Globus pallidus (tissue), 1 donor: ENCODE measurements at places on chromosomes 12 and 14.

GRCh38 chr14:52063052-52063462 lies 5.8 kb downstream of the NID2 start:
- DNase-seq, result no peak

- DNase-seq, result no peak
These were observed 193.0 kb downstream of the EPS8 start for GRCh38 chr12:15596174-15596573.

DNA sequence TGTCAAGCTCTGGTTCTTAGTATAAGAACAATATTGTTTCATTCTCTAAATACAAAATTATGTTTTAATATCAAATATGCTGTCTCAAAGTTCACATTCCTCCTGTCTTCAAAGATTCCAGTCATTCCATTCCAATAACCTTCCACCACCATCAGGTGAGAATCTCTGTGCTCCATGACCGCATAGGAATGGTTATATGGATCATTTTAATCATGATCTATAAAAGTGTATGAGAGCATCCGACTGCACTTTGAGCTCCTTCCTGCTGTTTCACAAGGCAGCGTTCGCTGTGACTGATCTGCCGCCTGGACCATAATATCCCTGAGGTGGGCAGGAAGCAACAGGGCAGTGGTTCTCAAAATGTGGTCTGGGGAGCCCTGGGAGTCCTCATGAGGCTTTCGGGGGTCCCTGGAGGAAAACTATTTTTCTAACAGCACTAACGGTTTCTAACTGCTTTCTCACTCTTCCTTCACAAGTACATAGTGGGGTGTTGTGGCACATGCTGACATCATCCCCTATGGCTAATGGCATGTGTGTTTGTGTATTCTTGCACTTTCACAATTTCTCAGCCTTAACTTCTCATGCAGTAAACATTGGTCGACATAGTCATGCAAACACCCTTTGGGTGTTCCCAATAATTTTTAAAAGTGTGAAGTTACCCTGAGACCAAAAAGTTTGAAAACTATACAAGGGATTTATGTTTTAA lies 137.4 kb downstream of the ANO2 start:
- no peak for DNase-seq

- no peak for DNase-seq
These were observed 62.9 kb downstream of the DPF3 start for GRCh38 chr14:72830786-72831594.

DNA sequence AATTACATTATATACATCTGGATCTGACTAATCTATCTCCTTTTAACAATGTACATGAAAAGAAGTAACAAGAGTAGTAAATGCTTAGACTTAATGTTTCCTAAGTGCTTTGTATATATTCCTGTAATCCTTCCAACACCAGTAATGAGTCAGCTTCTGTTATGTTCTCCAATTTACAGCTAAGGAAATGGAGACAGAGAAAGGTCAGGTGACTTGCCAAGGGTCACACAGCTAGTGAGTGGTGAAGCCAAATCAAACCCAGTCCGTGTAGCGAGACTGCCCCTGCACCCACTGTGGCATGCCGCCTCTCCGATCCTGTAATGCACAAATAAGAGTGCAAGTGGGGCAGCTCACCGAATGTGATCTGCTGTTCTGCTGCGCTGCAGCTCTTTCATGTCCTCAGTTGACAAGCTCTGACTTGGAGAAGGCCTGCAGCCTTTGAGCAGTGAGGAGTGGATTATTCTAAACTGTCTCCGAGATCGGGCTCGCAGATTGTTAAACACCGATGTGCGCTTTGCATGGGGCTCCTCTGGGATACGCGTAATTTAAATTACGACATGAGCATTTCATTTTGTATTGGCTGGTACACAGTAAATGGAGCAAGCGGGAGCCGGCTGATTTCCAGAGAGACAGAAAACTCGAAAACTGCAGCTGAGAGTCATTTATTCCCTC lies 65.1 kb upstream of the KTN1 start:
- DNase-seq, result no peak

DNA sequence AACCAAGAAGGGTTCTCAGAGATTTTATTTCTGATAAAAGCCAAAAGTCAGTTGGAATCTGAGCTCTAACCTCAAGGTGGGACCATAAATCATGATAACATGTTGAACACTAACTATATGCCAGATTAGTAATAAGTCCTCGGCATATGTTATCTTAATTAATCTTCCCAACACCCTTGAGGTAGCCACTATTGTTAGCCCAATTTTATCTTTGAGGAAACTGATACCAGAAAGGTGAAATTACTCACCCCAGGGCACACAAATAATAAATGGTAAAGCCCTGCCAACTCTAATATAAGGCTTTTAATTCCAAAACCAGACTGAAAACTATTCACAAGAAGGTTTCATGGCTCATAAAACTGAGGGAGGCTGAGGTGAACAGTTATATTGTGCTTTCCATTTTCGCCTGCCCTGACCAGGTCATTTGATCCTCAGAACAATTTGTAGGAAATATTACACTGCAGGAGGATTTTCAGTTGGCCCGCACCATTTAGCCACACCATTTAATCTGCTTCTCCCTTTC lies 16.1 kb upstream of the NUAK1 start:
- no peak for DNase-seq

DNA sequence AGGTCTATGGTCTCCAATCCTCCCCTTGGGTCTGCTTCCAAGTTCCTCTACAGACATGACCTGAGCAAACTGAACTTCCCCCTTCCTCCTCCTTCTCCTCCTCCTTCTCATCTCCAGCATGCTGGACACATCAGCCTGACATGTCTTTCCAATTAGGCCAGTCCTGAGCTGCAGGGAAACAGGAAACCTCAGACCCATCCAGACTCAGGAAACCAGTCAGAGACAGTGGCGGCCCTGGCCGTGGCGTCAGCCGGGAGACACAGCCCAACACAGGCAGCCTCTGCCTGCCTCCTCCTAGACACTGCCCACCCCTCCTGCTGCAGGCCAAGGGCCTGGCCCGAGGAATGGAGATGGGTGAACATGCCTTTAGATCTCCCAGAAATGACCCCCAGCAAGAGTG lies 468.8 kb downstream of the BCL11B start:
- no peak for DNase-seq

GRCh38 chr14:32010604-32011125 lies 66.4 kb upstream of the ARHGAP5 start:
- no peak for DNase-seq

DNA sequence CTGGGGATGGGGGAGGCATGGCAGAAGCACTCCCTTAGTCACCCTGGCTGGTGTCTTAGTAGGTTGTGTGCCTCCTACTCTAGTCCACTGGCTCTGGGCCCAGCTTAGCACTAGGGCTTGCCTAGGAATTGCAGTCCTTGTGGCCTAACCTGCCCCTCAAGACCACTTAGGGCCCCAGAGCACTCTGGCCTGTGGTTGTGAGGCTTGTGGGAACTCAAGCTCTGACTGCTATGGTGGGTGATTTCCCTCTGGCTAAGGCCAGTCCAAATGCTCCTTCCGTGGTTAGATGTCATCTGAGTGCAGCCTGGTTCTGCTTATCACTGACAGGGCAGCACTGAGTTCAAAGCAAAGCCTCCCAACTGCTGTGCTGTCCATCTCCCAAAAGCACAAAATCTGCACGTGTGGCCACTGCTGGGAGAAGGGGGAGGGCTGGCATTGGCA lies 20.2 kb downstream of the FGD4 start:
- no peak for DNase-seq

GRCh38 chr14:42671636-42672035 lies 1065.0 kb downstream of the LRFN5 start:
- DNase-seq, result no peak

- DNase-seq, result no peak
These were observed 311.4 kb upstream of the ATP2B1 start for GRCh38 chr12:90020014-90020413.

DNA sequence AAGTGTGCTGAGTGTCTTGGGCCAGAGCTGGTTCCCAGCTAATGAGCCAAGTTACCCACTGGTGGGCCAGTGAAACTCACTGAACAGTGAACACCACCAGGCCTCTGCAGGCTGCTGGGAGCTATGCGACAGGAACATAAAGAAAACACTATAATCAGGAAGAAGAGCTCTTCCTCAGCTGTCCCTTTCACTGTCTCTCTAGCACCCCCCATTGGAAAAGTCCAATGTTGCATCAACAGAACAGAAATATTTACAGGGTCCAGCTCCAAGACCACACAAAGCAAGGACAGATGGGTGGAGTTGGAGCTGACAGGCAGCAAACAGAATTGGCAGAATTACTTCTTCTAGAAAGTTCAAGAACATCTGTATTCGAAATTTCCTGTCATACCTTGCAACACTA lies 903.6 kb upstream of the TMEM132C start:
- DNase-seq, result no peak

GRCh38 chr12:50991291-50991690 lies 34.9 kb downstream of the SLC11A2 start:
- no peak for DNase-seq

- no peak for DNase-seq
These were observed 25.8 kb upstream of the CNOT2 start for GRCh38 chr12:70217416-70217815.

DNA sequence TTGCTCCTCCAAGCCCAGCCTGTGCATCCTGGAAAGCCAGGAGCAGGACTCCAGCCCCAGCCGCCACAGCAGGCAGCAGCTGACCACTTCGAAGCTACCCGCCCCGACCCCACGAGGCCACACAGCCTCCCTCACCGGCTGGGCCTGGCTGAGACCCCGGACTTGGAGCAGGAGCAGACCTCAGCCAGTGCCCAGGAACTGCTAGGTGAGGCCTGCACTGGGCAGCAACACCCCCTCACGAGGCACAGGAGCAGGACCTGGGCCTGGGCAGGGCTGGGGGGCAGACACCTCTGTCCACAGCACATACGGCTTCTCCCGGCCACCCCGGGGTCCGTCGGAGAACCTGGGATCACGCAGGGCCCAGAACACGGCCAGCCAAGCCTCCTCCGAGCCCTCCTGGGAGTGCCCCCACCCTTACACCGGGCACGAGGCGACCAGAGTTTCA lies 137.4 kb upstream of the C14orf180 start:
- no peak for DNase-seq

DNA sequence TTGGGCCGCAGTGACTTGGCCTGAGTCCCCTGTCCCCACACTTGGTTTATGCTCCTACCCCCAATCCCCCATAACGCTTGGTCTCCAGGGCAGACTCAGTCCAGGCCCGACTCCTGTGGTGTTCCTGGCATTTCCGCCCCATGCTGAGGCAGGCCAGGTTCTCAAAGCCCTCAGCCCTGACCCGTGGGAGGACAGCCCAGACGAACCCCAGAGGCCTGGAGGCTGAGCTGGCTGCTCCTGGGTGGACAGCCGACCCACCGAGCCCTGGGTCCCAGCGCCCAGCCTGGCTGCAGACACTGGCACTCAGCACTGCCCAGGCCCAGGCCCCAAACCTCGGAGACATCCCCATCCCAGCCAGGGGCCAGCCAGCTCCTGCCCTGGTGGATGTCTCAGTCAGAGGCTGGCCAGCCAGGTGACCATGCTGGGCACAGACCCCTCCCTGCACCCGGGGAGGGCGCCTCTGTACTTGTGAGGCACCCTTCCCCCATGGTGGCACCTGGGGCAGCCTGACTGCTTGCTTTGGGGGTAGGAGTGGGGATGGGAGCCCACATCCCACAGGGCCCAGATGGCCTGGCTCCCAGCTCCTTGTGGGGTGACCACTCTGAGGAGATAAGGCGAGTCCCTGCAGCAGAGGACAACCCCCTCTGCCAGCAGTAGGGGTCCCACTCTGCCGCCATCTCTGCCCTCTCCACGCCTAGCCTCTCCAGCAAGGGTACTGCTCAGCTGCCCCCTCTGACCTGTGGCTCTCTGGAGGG lies 1.4 kb downstream of the PLD4 start:
- DNase-seq, result no peak

DNA sequence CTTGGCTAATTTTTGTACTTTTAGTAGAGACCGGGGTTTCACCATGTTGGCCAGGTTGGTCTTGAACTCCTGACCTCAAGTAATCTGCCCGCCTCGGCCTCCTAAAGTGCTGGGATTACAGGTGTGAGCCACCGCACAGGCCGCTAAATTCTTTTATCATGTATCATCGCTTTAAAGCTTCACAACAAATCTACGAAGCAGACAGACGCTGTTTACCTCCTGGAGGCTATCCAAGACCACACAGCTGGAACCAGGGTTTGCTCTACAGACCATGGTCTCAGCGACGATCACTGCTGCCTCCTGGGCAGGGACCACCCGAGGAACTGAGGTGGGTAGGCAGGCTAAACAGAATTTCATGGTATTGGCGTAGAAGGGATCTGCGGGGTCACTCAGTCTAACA lies 27.2 kb downstream of the KRT80 start:
- no peak for DNase-seq

DNA sequence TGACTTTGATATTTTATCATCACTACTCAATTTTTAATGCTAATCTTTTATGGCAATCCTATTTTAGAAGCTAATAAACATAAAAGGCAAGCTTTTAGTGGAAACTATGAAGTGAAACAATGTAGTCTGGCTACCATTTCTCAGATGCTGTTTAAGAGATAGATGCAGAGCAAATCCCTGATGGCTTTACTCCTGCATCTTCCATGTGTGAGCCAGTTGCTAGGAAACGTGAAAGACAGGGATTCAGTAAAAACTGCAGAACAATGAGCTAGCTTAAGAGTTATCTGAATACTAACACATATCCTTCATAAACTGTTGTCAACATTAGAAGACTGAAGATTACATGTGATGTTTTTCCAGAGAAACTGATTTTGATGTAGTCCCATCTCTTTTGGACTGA lies 112.6 kb downstream of the SLC2A13 start:
- DNase-seq, result no peak

DNA sequence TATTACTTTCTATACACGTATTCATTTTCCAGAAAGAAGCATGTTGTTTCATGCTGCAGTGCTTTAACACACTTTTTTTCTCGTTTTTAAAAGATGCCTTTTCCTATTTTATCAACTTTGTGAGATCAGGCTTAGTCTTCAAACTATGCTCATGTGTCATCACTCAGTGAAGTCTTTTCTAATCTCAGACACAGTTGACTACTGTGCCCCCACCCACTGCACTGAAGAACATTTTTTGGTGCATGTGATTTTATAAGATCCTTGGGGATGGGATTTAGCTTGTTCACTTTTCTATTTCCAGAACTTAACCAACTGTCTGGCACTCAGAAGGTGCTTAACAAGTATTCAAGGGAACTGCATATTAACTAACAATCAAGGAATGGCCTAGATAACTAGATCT lies 85.5 kb downstream of the CDK17 start:
- DNase-seq, result no peak

- no peak for DNase-seq
These were observed 815.8 kb downstream of the BCL11B start for GRCh38 chr14:98456231-98456630.

GRCh38 chr14:29846339-29847055 lies 81.2 kb downstream of the PRKD1 start:
- no peak for DNase-seq

DNA sequence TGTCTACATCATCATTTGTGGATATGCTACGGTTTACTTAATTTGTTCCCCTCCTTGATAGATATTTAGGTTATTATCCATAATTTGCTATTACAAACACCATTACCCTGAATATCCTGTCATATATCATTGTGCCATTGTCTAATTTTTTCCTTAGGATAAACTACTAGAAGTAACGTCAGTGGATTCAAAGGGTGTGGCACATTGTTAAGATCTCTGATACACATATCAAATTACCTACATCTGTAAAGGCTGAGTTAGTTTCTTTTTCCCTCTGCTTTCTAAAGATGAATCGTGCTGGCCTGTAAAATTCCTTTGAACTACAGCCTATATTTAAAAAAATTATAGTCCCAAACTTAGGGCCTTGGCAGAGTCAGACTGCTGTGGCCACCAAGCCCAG lies 53.9 kb upstream of the STRN3 start:
- no peak for DNase-seq
